ENCODE measurements at places on chromosomes 7 and 10. TPM values are rescaled to one million over a fixed set of nuclear protein-coding genes. Genes with fewer than 3 reads are reported as not detected.

- no peak for DNase-seq
Observed at GRCh38 chr10:19993714-19994315, 177.6 kb downstream of the PLXDC2 start.

DNA sequence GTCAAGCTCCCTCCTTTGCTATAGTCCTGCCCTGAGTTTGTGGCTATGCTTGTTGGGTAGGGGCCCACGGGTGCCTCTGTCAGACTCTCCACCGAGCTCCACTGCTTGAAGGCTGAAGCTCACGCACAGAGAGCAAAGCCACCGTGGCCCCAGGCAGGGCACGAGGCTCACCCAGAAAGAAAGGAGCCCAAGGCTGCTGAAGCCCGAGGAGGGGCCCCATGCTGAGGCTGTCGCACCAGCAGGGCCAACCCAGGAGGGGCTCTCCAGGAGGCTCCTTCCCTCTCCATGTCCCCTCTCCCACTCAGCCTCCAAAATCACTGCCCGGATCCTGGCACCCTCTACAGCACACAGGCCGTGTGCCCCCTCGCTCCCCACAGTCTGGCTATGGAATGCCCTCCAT, 50.5 kb downstream of the YKT6 start:
- no peak for DNase-seq

DNA sequence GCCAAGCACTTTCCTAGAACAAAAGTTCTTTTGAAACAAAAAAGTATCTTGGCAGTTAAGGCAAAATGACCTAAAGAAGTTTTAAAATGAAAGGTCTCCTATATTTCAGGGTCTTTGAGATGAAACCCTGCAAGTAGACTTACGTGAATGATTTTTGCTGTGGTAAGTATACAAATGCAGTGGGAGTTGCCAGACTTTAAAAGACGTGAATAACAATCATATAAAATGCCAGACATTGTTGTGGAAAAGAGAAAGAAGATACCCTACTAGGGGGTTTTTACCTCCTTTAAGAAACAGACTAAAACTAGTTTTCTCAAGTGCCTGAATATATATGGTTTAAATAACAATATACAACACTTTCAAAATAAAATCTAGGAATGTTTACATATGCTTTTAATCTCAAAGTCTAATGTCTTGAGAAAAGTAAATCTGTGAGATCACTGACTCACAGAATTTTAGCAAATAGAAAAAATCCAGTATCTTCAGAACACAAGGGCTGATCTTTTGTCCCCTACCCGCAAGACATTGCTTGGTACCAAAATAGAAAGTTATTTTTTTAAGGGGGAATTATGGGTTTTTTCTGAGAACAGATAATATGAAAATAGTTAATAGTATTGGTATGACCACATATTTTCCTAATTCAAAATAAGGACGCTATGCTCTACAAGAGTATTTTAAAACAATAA, 29.5 kb downstream of the LRRC17 start:
- DNase-seq, result no peak

GRCh38 chr7:75814407-75814947, 871 bp upstream of the CCL24 start:
- no peak for DNase-seq

Gene WNT8B
- 0.29 TPM for total RNA-seq
